ENCODE measurements at places on chromosomes 6 and 20.

DNA sequence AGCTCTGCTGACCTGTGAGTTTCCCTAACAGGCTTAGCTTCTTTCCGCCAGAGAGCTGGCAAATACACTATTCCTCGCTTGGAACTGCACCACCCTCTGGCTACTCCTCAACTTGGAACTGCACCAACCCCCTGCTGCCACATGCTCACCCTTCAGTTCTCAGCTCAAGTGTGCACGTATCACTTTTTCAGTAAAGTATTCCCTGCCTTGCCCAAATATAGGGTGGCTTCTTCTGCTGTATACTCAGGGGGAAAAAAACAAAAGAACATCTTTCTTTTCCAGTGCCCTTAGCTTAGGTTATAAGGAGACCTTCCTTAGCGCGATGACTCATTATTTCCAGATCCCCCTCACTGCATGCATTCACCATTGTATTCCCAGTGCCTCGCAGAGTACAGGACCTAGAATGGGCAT, 21.2 kb downstream of the GNAS-AS1 start:
- DNase-seq = no peak

GRCh38 chr6:99318566-99318965, 30.9 kb downstream of the FAXC start:
- no peak for DNase-seq

DNA sequence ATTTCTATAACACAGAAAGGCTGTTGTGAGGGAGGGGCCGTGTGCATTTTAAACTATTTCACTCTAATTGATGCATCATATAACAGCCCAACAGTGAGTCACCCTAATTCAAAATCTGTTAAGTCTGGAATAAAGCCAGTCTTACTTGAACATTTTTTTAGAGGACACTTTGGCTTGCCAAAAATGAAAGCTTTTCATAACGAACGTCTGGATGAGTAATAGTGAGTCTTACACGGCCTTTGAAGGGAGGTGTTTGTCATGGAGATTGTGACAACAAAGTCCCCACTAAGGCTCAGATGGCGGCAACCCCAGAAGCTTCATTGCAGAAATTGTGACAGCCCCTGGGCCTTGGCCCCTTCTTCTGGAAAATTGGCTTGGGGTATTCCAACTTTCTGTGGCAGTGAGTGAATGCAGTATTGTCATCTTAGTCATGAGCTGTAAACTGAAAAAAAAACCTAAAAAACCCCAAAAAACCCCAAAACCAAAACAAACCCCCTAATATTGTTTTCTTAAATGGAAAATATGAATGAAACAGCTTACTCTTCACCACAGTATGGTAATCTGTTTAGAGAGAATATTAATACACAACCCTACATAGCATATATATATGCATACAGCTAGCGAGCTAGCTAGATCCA, 92.6 kb upstream of the CLDN20 start:
- DNase-seq = no peak

DNA sequence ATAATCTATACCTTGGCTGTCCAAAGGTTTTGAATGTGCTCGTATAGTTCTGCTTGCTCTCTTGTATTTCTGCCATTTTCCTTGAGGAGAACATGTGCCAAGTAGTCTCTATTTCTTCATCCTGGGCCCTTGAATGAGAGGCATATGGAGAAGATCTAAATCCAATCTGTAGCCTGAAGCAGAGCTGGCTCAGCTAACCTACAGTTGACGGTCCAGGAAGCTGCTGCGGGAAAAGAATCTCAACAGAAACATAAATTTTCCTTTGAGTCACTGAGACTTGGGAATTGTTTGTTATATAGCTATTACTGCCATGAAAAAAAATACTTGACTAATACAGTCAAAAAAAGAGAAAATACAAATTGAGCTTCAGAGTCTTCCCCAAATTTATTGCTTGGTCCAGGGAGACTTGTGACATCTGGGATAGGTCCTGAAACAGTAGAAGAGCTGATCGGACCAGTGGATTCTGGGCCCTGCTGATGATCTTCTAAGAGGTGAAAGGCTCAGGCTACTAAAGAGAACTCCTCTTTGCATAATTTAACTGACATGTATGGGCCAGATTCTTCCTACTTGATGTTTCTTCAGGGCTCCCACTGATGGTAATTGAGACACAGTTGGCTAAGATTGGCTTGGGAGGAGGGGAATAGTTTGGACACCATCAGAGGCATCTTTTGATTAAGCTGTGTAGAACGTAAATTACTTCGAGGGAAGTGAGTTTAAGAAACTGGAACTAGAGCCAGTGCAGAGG, 29.9 kb upstream of the PLCB4 start:
- DNase-seq = no peak

- no peak for DNase-seq
Observed at GRCh38 chr6:3355358-3356055, 96.8 kb downstream of the PSMG4 start.

- no peak for DNase-seq
Observed at GRCh38 chr20:34543463-34544056, 15.0 kb upstream of the MAP1LC3A start.

DNA sequence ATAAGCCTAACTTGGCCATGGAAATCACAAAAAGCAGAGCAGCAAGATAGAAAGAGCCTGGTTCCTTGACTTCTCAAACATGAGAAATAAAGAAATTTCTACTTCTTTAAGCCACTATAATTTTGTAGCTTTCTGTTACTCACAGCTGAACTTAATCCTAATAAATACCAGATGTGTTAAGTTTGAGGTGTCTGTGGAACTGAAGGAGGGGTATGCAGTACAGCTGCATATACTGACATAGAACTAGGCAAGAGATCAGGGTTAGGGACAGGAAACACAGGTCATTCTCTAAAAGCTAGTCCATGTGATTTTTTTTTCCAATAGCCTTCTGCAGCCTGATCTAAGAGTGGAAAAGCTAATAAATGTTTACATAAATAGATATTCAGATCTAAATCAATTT, 123.9 kb downstream of the COL12A1 start:
- no peak for DNase-seq

GRCh38 chr6:39804466-39805065, 12.4 kb downstream of the DAAM2 start:
- no peak for DNase-seq

DNA sequence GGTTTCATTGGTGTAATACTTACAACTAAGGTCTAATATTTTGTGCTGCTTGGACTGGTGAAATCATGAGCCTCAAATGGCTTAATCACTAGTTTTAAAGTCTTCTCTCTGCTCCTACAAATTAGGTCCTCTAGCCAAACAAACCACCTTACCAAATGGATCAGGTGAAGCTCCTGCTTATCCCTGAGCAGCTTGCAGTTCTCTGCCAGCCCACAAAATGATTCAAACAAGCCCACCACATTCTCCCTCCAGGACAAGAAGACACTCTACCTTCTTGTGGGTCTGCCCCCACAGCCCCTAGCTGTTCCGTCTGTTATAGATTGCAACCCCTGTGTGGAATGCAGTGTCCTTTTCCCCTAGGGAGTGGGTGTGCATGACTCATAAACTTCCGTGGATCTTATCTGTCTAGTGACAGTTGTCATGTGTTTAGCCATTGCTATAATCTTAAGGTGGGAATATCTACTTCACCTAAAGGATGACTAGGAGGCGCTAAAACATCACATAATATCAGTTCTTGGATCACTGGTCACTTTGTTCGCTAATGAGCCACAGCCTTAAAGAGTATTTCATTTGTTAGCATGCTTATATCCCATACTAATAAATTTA, 940.5 kb upstream of the MANEA start:
- DNase-seq = no peak
